Activated CD4-positive, alpha-beta T cell treated with anti-CD3 and anti-CD28 coated beads for 36 hours (primary cell): ENCODE measurements at places on chromosomes 1 and 21. TPM values are rescaled to one million over a fixed set of nuclear protein-coding genes. Genes with fewer than 3 reads are reported as not detected.

The SAMD13 gene
- 1.0 TPM for total RNA-seq

The C1orf50 gene
- total RNA-seq: 4.0 TPM

The NCMAP gene
- total RNA-seq: 0.05 TPM

The ZNF683 gene
- total RNA-seq: not detected

The TRABD2B gene
- total RNA-seq: not detected

The NES gene
- not detected for total RNA-seq
